A549 treated with Hydrocortisone at 1 μM for 4 hours (cell line): ENCODE measurements at places on chromosomes 7 and 10. TPM values are rescaled to one million over a fixed set of nuclear protein-coding genes. Genes with fewer than 3 reads are reported as not detected.

The ADCY1 gene
- total RNA-seq, result 1.7 to 2.9 TPM (median 2.3 TPM) in 5 replicates

The CLEC5A gene
- not detected in 5 replicates for total RNA-seq

The CNTNAP2 gene
- 0.01 to 0.10 TPM (median 0.02 TPM) in 3 of 5 replicates, not detected in the others for total RNA-seq

The TCERG1L gene
- total RNA-seq, result not detected in 5 replicates

The C10orf67 gene
- total RNA-seq, result 0.03 to 0.09 TPM (median 0.07 TPM) in 3 of 5 replicates, not detected in the others

The CYP26A1 gene
- 1.7 to 2.9 TPM (median 2.4 TPM) in 5 replicates for total RNA-seq

The PRR15 gene
- 4.0 to 5.6 TPM (median 4.9 TPM) in 5 replicates for total RNA-seq

The ZNF479 gene
- total RNA-seq, result not detected in 5 replicates

The CPN1 gene
- total RNA-seq, result 0.16 to 0.39 TPM (median 0.28 TPM) in 5 replicates

The FBXO24 gene
- total RNA-seq, result 0.07 to 0.35 TPM (median 0.28 TPM) in 5 replicates

The GHRHR gene
- total RNA-seq, result 0.41 TPM in 1 of 5 replicates, not detected in the others

The EIF5AL1 gene
- total RNA-seq, result 1.9 to 3.4 TPM (median 2.3 TPM) in 5 replicates

The IGF2BP3 gene
- 24.4 to 35.8 TPM (median 28.0 TPM) in 5 replicates for total RNA-seq

The NYAP1 gene
- total RNA-seq, result 3.0 to 7.0 TPM (median 5.1 TPM) in 5 replicates

The NEUROD6 gene
- not detected in 5 replicates for total RNA-seq

The ZFAND2A gene
- total RNA-seq, result 49.5 to 56.1 TPM (median 52.2 TPM) in 5 replicates

The HECW1 gene
- total RNA-seq, result 14.4 to 18.0 TPM (median 17.1 TPM) in 5 replicates

The MLXIPL gene
- 0.75 to 1.2 TPM (median 1.1 TPM) in 5 replicates for total RNA-seq

The MRPS24 gene
- 217 to 265 TPM (median 246 TPM) in 5 replicates for total RNA-seq

The PLXNA4 gene
- 0.41 to 1.3 TPM (median 0.77 TPM) in 5 replicates for total RNA-seq

The GLI3 gene
- total RNA-seq, result 0.07 to 0.25 TPM (median 0.13 TPM) in 5 replicates

The VPS26A gene
- 48.1 to 78.8 TPM (median 50.0 TPM) in 5 replicates for total RNA-seq

The AKR1C8 gene
- total RNA-seq, result not detected in 5 replicates

The PNLIPRP3 gene
- 0.03 to 0.05 TPM in 2 of 5 replicates, not detected in the others for total RNA-seq

The DNAJB6 gene
- total RNA-seq, result 85.6 to 164 TPM (median 96.0 TPM) in 5 replicates

The OR2A42 gene
- total RNA-seq, result not detected in 5 replicates

The LRRD1 gene
- not detected in 5 replicates for total RNA-seq

The CALY gene
- total RNA-seq, result 0.45 to 0.71 TPM (median 0.59 TPM) in 5 replicates

The ATOH7 gene
- 0.10 to 0.27 TPM (median 0.22 TPM) in 5 replicates for total RNA-seq

The CALHM3 gene
- total RNA-seq, result 0.22 to 0.50 TPM (median 0.41 TPM) in 5 replicates

The BHLHA15 gene
- 0.50 to 0.86 TPM (median 0.61 TPM) in 5 replicates for total RNA-seq

The VPS37D gene
- total RNA-seq, result 3.1 to 5.7 TPM (median 4.8 TPM) in 5 replicates

The SUGCT gene
- total RNA-seq, result 0.58 to 1.4 TPM (median 0.73 TPM) in 5 replicates

The KCP gene
- 0.15 to 0.25 TPM (median 0.17 TPM) in 4 of 5 replicates, not detected in the other for total RNA-seq

The POMZP3 gene
- total RNA-seq, result 22.8 to 25.9 TPM (median 24.8 TPM) in 5 replicates

The ABCB4 gene
- total RNA-seq, result not detected in 5 replicates

The LBX1 gene
- total RNA-seq, result not detected in 5 replicates

The GOLGA7B gene
- 3.3 to 3.8 TPM (median 3.5 TPM) in 5 replicates for total RNA-seq

The DIP2C gene
- 9.6 to 14.7 TPM (median 12.9 TPM) in 5 replicates for total RNA-seq

The HKDC1 gene
- total RNA-seq, result 8.3 to 11.9 TPM (median 9.9 TPM) in 5 replicates

The RNF148 gene
- total RNA-seq, result 0.10 TPM in 1 of 5 replicates, not detected in the others

The CYP3A7 gene
- total RNA-seq, result not detected in 5 replicates

The ARHGAP22 gene
- total RNA-seq, result 3.5 to 4.0 TPM (median 3.7 TPM) in 5 replicates

The GPR37 gene
- 0.51 to 0.85 TPM (median 0.67 TPM) in 5 replicates for total RNA-seq

The SRRM3 gene
- 8.8 to 12.6 TPM (median 11.1 TPM) in 5 replicates for total RNA-seq

The KIN gene
- 10.3 to 15.4 TPM (median 13.5 TPM) in 5 replicates for total RNA-seq

The TFEC gene
- total RNA-seq, result 0.03 to 0.06 TPM (median 0.05 TPM) in 4 of 5 replicates, not detected in the other

The MYO3A gene
- total RNA-seq, result not detected in 5 replicates

The NODAL gene
- not detected in 5 replicates for total RNA-seq

The CDH23 gene
- 1.9 to 3.1 TPM (median 2.2 TPM) in 5 replicates for total RNA-seq

The C10orf143 gene
- 0.39 to 0.76 TPM (median 0.61 TPM) in 5 replicates for total RNA-seq

The ZP3 gene
- total RNA-seq, result 14.0 to 22.8 TPM (median 19.9 TPM) in 5 replicates

The AKAP9 gene
- total RNA-seq, result 12.3 to 20.0 TPM (median 12.7 TPM) in 5 replicates

The NME8 gene
- not detected in 5 replicates for total RNA-seq

The COL13A1 gene
- total RNA-seq, result 0.14 to 0.30 TPM (median 0.25 TPM) in 5 replicates
